ENCODE measurements at places on chromosomes 3 and 15.

DNA sequence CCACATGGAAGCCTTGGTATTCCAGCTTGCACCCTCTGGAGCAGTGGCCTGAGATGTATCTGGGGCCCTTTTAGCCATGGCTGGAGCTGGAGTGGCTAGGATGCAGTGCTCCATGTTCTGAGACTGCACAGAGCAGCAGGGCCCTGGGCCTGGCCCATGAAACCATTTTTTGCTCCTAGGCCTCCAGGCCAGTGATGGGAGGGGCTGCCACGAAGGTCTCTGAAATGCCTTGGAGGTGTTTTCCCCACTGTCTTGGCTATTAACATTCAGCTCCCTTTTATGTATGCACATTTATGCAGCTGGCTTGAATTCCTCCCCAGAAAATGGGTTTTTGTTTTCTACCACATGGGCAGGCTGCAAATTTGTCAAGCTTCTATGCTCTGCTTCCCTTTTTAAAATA is 43.0 kb upstream of the MYRIP start:
- no peak for DNase-seq

GRCh38 chr15:38102972-38103371 is 149.7 kb upstream of the SPRED1 start:
- no peak for DNase-seq

GRCh38 chr3:53181024-53181371 is 20.0 kb downstream of the PRKCD start:
- no peak for DNase-seq

- no peak for DNase-seq
Observed at GRCh38 chr3:10380906-10381305, 60.0 kb upstream of the SEC13 start.

DNA sequence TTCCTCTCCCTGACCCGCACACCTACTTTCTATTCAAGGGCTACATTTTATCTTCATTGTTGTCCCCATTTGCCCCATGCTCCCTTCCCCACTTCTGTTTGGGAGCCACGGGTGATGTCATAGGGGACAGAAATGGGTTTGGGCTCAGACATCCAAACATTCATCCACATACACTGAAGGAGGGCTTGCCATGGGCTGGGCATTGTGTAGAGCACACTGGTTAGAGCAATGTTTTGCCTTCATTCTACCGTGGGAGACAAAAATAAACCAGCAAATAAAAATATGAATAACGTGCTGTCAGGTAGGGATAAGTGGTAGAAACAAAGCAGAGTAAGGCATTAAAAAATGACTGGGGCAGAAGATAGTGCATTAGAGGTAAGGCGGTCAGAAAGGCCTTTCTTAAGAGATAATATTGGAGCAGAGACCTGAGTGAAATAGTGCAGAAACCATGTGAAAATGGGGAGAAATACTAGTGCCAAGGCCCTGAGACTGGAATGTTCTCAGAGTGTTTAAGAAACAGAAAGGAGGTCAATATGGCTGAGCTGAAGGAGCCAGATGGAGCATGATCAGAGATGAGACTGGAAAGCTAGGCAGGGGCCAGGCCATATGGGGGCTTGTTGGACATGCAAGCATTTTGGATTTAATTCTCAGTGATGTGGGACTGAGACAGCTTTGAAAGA is 40.9 kb upstream of the CLSTN2 start:
- DNase-seq: no peak
